ENCODE measurements at places on chromosomes 11 and 22. TPM values are rescaled to one million over a fixed set of nuclear protein-coding genes. Genes with fewer than 3 reads are reported as not detected.
A peak's percentile ranks its signal among the peaks of the same experiment; 100 is the strongest.

- no peak for DNase-seq
Observed at GRCh38 chr22:23253475-23254055, 73.3 kb downstream of the BCR start.

DNA sequence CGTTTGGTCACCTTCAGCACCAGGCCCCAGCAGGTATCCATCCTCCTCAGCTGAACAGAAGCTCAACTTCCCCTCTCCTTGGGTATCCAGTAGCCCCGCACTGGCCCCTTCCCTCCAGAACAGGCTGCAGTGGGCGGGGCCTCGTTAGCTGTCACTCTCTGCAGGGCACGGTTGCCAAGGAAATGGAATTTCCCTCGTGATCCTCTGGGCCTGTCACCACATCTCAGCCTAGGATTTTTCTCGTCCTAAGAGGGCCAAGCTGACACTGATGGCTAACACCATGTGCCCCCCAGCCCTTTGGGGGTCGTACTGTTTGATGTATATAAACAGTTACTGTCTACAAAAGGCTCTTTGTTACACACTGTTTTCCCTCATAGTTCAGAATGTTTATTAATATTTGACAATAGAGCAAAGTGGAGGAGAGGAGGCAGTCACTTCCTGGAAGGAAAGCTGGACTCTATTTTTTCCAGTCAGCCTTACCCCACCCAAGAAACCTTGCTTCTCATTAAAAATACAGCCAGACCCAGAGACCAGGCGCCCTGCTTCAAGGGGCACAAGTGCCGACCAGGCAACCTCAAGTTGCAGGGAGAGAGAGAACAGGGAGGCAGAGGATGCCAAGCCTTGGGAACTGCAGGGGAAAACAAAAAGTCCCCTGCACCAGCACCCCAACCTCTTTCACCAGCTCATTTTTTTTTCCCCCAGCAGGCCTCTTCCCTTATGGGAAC is 44.5 kb downstream of the FEZ1 start:
- peak; percentile 48 for DNase-seq

DNA sequence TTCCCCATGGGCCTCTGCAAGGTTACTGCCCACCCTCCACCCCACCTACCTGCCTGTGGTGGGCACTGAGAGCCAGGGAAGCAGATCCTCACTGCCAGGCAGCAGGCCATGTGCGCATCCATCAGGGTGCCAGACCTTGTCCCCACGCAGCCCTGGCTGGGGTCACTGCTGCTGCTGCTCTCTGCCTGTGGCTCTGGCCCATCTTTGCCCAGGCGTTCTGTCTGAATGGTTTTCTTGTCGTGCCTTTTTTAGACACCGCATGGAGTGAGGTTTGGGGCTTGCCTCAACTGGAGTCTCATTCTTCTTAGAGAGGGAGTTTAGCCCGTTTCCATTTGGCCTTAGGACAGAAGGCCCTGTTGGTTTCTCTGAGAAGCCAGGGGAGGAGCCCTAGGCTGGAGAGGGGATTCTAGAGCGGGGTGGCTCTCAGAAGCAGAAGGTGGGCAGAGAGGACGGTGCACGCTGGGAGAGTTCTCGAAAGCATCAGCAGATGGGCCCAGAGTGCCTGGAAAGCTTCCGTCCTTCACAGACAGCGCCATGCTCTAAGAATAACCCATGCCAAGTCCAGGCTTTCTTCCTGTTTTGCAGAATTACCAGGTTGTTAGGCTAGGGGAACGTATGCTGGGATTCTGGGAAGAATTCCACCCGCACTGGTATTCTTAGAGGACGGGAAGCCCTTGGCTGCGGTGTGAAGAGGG is 8.1 kb downstream of the TANGO2 start:
- DNase-seq = no peak

DNA sequence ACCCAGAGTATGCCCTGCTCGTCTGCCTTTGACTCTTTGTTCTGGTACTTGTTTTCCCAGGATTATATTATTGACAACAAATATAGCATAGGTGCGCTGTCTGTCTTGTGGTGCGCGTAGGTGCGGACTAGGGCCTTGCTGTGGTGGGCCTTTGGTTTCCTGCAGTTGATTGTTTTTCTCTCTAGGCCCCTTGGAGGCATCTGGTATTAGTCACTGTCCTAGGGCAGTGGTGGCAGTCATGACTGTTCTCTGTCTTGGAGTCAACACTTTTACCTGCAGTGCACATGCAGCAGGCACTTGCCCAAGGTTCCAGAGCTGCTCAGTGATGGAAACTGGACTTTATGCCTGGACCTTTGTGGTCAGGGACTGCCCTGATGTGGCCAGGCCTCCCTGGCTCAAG is 18.6 kb downstream of the PPP6R2 start:
- DNase-seq = no peak

GRCh38 chr11:75428281-75428724 is 4.7 kb downstream of the KLHL35 start:
- peak; percentile 87 for DNase-seq

DNA sequence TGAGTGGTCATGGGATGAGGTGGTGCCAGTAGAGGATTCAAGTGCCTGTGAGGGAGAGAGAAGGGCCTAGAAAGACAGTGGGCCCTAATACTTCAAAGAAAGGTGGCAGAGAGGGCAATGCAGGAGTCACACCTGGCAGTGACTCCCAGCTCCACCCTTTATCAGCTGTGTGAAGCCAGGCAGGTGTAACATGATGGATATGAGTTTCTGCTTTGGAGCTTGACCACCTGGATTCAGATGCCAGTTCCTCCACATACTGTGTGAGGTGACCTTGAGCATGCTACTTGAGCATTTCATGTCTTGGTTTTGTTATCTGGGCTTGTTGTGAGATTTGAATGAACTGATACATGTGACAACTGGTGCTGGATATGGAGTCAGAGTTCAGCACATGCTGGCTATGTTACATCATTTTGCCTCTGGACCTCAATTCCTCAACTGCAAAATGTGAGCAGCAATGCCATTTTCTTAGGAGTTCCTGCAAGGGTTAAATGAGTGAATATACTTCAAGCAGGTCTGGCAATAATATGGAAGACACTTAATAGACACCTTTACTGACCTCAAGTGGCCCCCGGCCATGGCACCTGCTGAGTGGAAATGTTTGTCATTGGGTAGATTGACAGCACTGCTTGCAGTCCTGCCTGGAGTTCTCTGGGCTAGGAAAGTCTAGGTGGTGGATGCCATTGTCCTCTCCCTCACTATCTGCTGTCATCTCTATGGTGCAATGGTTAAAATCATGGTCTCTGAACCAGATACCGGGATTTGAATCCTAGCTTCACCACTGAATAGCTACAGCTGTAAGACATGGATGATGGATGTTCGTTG is 83.3 kb downstream of the MICAL2 start:
- DNase-seq = no peak

GRCh38 chr11:1749395-1750351 is 722 bp downstream of the IFITM10 start:
- peak; percentile 69 for DNase-seq

GRCh38 chr22:45717789-45718188 is 46.2 kb downstream of the ATXN10 start:
- no peak for DNase-seq

DNA sequence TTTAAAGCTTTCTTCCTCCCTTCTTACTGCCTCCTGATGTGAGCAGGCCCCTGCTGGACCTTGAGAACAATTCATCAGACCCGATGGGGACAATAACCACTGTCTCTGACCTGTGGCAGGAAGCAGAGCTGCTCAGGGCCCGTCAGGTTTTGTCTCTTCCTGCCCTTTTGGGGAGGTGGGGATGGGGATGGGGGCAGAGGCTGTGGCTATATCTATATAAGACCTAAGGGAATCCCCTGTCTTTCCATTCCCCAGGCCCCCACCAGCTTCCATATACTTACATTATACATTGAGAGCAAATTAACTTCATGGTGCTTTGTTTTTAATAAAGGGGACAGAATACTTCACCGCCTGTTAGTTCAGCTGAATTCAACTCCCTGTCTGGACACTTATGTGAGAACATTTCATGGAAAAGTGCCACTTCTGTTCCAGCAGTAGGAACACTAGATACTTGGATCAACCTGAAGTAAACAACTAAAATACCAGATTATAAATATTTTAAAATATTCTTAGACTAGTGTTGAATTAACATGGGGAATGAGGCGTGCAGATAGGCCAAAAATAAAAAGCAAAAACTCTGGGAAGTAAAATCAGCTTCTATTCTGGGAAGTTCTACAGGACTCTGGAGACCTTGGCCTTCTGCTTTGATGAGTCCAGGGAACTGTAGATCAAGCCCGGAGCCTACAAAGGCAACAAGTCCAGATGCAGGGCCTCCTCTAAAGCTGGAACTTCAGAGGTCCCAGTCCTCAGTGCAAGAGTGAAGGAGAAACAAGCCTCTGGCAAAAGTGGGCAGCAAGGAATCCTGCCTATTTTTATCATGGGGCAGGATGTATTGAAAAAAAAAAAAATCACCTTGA is 11.1 kb downstream of the ZP1 start:
- peak; percentile 25 for DNase-seq

GRCh38 chr22:27245056-27245455 is 556.5 kb downstream of the MN1 start:
- no peak for DNase-seq

GRCh38 chr11:102994105-102994504 is 38.6 kb upstream of the MMP13 start:
- DNase-seq = no peak

- no peak for DNase-seq
Observed at GRCh38 chr11:26702406-26702805, 19.5 kb downstream of the SLC5A12 start.

GRCh38 chr22:28430466-28431025 is 249.1 kb downstream of the TTC28 start:
- no peak for DNase-seq

- DNase-seq = peak; percentile 72
Observed at GRCh38 chr22:46262449-46263215, 511 bp downstream of the PKDREJ start.

DNA sequence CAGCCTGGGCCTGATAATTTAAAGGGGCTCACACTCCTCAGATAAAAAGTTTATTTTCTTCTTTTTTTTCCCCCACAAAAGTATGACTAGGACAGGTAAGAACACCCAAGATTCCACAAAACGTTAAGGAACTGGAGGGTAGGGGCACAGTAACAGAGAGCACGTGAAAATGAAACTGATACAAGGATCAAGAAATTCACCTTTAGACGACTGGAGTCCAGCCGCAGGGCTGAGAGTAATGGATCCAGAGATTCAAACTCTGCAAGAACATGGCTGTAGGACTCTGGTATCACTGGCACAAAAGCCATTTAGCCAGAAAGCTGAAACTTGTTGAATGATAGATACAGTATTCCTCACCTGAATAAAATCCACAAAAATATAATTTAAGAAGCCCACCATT is 4.4 kb downstream of the HPS5 start:
- DNase-seq = no peak

GRCh38 chr22:48204296-48204695 is 1441.8 kb downstream of the TBC1D22A start:
- no peak for DNase-seq

- DNase-seq = peak; percentile 86
Observed at GRCh38 chr11:8810540-8811301, 100.3 kb upstream of the AKIP1 start.

- no peak for DNase-seq
Observed at GRCh38 chr11:13216711-13217075, 60.9 kb upstream of the BMAL1 start.

GRCh38 chr22:39556970-39557841 is 13.3 kb upstream of the CACNA1I start:
- DNase-seq = peak; percentile 70

DNA sequence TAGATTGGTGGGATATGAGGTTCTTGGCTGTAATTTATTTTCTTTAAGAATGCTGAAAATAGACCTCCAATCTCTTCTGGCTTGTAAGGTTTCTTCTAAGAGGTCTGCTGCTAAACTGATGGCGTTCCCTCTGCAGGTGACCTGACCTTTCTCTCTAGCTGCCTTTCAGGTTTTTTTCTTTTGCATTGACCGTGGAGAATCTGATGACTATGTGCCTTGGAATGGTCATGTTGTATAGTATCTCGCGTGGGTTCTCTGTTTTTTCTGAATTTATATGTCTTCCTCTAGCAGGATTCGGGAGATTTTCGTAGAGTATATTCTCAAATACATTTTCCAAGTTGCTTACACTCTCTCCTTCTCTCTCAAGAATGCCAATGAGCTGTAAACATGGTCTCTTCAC is 122.2 kb downstream of the DDX10 start:
- DNase-seq = no peak

GRCh38 chr11:96097844-96098421 is 174.0 kb upstream of the MTMR2 start:
- DNase-seq = no peak

DNA sequence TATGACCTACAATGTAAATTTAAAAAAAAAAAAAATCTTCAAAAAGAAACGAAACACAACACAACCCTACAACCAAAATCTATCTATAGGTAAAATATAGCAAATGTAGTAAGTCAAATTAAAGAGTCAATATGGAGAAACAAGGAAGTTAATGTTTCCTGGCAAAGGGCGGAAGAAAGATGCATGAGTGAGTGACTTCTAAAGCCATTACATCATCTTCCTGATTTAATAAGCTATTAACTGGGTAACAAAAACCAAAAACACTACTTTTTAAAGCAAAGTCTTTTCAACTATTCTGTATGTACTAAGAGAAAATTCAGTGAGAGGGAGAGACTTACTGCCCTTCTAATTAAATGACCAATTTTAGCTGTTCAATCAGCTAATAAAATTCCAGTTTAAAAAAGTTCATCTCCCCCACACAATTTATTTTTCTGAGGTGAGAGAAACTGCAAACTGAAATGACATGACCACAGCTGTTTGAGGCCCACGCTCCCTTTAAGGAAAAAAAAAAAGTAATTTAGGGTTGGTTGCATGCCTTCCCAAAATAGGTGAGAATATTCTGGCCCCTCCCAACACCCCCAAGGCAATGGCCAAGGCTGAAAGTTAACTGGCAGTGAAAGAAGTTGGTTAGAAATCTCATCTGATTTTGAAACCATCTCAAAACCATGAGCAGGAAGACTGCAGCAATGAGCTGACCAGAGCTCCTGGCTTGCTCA is 5.9 kb downstream of the SF1 start:
- no peak for DNase-seq

DNA sequence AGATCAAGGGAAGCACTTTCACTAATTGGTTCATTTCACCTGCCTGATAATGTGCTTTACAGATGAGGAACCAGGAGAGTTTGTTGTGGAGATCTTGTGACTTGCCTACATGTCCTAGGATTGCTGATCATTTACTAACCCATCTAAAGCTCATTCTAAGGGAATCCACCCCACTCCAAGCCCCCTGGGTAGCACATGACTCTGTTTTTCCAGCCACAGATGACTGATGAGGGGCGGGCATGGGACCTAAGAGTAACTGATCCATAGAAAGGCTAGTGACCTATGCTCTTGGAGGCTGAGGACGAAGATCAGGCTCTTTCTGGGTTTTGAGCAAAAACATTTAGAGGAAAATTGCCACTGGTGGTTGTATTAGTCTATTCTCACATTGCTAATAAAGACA is 378.1 kb downstream of the CADM1 start:
- DNase-seq = no peak

- no peak for DNase-seq
Observed at GRCh38 chr11:103902994-103903393, 133.4 kb upstream of the DDI1 start.

The MYEOV gene
- 0.14 TPM for total RNA-seq

The OR8D2 gene
- not detected for total RNA-seq

The RBMXL2 gene
- not detected for total RNA-seq

The CHST1 gene
- total RNA-seq = 9.1 TPM

The DENND6B gene
- total RNA-seq = 11.2 TPM

The SLN gene
- total RNA-seq = 1.1 TPM

The OR8A1 gene
- not detected for total RNA-seq

The OR5B21 gene
- not detected for total RNA-seq

The MUC15 gene
- total RNA-seq = 0.34 TPM

The MIOX gene
- total RNA-seq = not detected

The GRIK4 gene
- total RNA-seq = 4.1 TPM

All from adrenal gland (tissue), 19 donors.